Astrocyte (in vitro differentiated cells and primary cell): ENCODE measurements at places on chromosomes 5 and 9. TPM values are rescaled to one million over a fixed set of nuclear protein-coding genes. Genes with fewer than 3 reads are reported as not detected.

RPL35 gene
- 1,209 and 1,259 TPM in 2 replicates for total RNA-seq

MLANA gene
- not detected in 2 replicates for total RNA-seq

STXBP1 gene
- 39.6 and 45.4 TPM in 2 replicates for total RNA-seq

ROPN1L gene
- total RNA-seq = 0.60 and 0.77 TPM in 2 replicates

IFNB1 gene
- 2.5 and 3.2 TPM in 2 replicates for total RNA-seq

ARL10 gene
- 13.2 and 14.3 TPM in 2 replicates for total RNA-seq

ECSCR gene
- 0.96 and 1.00 TPM in 2 replicates for total RNA-seq

RNF44 gene
- total RNA-seq = 47.8 and 59.8 TPM in 2 replicates

TEK gene
- 1.8 and 2.3 TPM in 2 replicates for total RNA-seq

TNFSF8 gene
- not detected in 2 replicates for total RNA-seq
